Globus pallidus (tissue), 1 donor: ENCODE measurements at places on chromosomes 1 and 21.
A peak's percentile ranks its signal among the peaks of the same experiment; 100 is the strongest.

DNA sequence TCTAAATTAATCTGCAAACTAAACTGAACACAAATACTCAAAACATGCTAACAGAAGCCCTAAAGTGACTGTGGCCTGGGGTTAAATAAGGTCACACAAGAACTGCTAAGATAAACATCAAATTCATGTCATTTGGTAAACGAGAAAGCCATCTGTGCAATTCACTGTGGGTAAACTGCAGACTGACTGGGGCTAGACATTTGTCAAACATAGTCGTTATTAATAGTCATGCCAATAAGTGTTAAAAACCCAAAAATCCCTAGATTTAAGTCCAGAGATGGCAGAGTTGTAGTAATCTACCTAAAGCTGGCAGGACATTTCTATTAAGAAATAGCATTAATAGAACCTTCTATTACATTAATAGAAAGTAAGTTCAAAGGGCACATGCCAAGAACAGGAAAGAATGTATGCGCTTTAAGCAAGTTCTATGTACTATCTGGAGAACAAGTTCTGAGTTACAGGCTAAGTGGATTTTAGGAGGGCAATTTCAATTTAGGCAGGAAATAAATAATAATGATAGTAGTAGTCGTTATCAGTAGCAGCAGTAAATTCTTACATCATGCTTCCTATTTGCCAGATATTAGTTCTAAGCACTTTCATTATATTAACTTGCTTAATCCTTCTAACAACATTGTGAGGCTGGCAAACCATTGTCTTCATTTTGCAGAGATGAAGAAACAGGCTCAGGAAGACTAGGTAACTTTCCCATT lies 8.6 kb downstream of the EDEM3 start:
- no peak for DNase-seq

- peak; percentile 13 for DNase-seq
Observed at GRCh38 chr1:64917328-64917861, 49.0 kb downstream of the JAK1 start.

- no peak for DNase-seq
Observed at GRCh38 chr1:200891774-200892157, 2.9 kb upstream of the INAVA start.

GRCh38 chr1:232276651-232277050 lies 353.3 kb downstream of the SIPA1L2 start:
- DNase-seq = no peak

DNA sequence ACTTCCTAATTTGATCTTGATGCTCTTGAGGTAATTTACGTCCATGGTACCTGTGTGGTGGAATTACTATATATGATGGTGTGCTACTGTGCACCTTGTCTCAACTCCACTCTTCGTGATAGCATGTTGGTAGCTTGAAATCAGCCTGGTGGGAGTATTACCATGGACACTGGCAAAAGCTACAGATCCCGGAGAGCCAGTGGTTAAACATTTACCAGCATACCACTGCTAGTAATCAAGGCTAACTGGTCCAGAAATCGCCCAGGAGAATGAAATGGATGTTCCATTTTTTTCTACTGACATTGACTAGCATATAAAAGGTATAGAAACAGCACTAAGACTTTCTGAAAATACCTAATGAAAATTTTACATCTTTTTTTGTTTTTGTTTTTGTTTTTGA lies 30.6 kb downstream of the ELK4 start:
- DNase-seq = no peak

DNA sequence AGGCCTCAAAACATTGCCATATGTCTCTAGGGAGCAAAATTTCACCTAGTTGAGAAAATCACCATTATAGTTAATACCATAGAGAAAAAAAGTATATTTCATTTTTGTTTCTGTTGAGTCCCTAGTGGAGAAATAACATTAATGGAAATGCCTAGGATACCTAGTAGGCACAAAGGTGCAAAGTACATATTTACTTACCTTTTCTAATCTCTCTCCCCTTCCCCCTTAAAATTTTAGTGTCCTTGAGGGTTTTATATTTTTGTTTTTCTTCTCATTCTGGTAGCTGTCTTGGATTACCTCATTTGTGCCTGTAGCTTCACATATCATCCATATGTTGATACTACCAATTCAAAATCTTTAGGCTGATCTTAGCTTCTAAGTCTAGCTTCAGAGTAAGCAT lies 127.0 kb downstream of the MAGI3 start:
- no peak for DNase-seq

GRCh38 chr1:34871443-34872132 lies 12.0 kb upstream of the SMIM12 start:
- DNase-seq = no peak

DNA sequence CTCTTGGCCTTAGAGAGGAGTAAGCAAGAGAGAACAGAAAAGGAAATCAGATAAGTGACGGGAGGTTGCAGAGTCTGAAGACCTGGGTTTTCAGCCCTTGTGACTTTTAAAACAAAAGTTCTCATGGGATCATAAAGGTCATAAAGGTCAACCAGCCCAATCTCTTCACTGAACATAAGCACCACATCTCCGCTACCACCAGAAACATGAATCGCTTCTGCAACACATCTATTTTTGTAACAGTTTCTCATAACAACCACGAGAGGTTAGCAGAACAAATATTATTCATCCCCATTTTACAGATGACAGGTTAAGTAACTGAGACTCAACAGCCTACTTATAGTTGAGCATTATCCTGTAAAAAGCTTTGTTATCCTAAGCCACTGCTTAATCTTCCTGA lies 5.9 kb downstream of the TRAPPC3 start:
- DNase-seq = no peak
